ENCODE measurements at places on chromosomes 4 and X. TPM values are rescaled to one million over a fixed set of nuclear protein-coding genes. Genes with fewer than 3 reads are reported as not detected.

GRCh38 chrX:24026432-24026831, 554 bp downstream of the KLHL15 start:
- peaks cover 39% of the 10 kb centered on the region for H3K27me3 ChIP-seq
- H3K27ac ChIP-seq = peak overlapping the region; percentile 95
- peak overlapping the region; percentile 91 for H3K4me3 ChIP-seq
- peak; percentile 21 for DNase-seq
- H3K4me1 ChIP-seq = no peaks in the 10 kb centered on the region

The MAGEB17 gene
- total RNA-seq = 2.2 TPM

The KLF3 gene
- total RNA-seq = 16.5 TPM

The GAGE12G gene
- total RNA-seq = not detected

DNA sequence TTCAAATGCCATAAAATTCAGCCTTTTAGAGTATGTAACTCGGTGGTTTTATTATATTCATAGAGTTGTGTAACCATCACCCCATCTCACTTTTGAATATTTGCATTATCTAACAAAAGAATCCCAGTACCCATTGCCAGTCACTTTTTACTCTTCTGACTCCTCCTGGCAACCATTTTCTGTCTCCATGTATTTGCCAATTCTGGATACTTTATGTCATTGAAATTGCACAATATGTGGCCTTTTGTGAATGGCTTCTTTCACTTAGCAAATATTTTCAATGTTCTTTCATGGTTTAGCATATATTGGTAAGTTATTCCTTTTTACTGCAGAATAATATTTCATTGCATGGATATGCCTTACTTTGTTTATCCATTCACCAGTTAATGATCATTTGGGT, 79.9 kb downstream of the SLIT2 start:
- DNase-seq = no peak
- H3K36me3 ChIP-seq = no peaks in the 10 kb centered on the region
- no peaks in the 10 kb centered on the region for H3K27me3 ChIP-seq
- H3K4me3 ChIP-seq = no peak overlapping the region
- H3K27ac ChIP-seq = no peak overlapping the region
- peaks cover 14% of the 10 kb centered on the region for H3K4me1 ChIP-seq

The MAGEB6 gene
- total RNA-seq = not detected

The GAGE12D gene
- not detected for total RNA-seq

The RAB9B gene
- total RNA-seq = 0.78 TPM

The SLC2A9 gene
- total RNA-seq = not detected
